Activated CD4-positive, alpha-beta T cell treated with anti-CD3 and anti-CD28 coated beads for 36 hours (primary cell): ENCODE measurements at places on chromosomes 6 and 20. TPM values are rescaled to one million over a fixed set of nuclear protein-coding genes. Genes with fewer than 3 reads are reported as not detected.

- no peak for DNase-seq
These were observed 1.1 kb upstream of the PRSS35 start for GRCh38 chr6:83511266-83511665.

DNA sequence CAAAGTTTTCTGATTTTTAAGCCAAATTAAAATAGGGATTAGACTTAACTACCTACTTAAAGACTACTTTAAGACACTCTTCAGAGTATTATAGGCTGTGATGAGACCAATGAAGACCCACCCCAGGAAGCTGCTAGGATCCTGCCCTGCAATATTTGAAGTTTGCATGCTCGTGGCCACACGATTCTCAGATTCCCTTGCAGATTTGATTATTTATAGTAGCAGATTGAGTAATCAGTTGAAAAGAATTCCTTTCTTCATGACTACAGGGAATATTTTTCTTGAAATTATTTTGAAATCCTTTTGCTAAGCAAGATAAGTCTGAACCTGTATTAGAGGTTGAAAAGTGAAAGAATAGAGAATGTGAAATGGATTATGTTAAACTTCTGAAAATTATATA, 122.3 kb downstream of the B3GAT2 start:
- no peak for DNase-seq

Gene FOXQ1
- total RNA-seq, result not detected

- DNase-seq, result no peak
These were observed 4.6 kb upstream of the PPP1R16B start for GRCh38 chr20:38800882-38801281.

DNA sequence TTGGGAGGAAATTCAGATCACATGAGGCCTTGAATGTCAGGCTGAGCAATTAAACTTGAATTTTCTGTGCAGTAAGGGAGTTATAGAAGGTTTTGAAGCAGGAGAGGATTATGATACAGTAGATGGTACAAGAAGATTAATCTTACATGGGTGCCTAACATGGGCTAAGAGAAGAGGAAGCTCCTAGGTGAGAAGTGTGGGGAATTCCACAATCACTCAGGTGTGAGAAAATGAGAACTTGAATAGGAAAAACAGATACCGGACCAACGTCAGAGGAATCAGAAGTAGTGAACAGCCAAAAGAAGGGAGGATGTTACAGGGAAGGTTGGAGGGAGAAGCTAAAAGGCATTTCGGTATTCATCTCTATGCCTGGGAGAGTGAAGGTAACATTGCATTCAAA, 250.7 kb upstream of the SLC35B3 start:
- no peak for DNase-seq

Gene ADGRF5
- total RNA-seq, result not detected

GRCh38 chr20:41314386-41314785, 3.1 kb downstream of the ZHX3 start:
- DNase-seq, result no peak

DNA sequence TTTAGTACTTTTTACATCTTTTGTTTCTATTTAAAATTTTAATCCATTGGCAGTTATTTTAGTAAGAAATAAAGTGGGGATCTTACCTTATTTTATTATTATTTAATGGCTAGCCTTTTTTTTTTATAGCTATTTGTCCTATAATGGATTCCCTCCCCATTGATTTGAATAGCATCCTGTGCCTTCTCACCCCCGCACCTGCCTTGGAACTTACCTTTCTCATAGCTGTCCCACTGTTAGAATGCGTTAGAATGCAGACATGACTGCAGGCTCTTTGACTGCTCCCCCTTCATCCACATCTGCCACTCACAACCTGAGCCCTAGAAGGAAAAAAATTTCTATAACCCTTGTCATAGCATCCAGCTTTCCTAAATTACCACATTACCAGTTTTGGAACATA, 9.1 kb downstream of the PKIB start:
- DNase-seq, result no peak

- peak; percentile 3 for DNase-seq
These were observed 84.2 kb upstream of the BHLHE23 start for GRCh38 chr20:63090682-63091571.

DNA sequence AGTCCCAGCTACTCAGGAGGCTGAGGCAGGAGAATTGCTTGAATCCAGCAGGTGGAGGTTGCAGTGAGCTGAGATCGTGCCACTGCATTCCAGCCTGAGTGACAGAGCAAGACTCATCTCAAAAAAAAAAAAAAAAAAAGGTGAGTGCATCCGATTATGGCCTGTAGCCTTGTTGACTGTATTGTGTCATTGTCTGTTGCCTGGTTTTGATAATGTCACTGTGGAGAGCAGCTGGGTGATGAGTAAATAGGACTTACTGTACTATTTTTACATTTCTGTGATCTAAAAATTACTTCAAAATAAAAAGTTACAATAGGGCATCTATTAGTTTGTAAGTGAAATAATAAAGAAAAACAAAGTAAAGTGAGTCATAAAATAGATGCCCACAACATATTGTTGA, 134.1 kb upstream of the SALL4 start:
- no peak for DNase-seq

- DNase-seq, result peak; percentile 69
These were observed 435 bp downstream of the CENPB start for GRCh38 chr20:3786126-3786484.

DNA sequence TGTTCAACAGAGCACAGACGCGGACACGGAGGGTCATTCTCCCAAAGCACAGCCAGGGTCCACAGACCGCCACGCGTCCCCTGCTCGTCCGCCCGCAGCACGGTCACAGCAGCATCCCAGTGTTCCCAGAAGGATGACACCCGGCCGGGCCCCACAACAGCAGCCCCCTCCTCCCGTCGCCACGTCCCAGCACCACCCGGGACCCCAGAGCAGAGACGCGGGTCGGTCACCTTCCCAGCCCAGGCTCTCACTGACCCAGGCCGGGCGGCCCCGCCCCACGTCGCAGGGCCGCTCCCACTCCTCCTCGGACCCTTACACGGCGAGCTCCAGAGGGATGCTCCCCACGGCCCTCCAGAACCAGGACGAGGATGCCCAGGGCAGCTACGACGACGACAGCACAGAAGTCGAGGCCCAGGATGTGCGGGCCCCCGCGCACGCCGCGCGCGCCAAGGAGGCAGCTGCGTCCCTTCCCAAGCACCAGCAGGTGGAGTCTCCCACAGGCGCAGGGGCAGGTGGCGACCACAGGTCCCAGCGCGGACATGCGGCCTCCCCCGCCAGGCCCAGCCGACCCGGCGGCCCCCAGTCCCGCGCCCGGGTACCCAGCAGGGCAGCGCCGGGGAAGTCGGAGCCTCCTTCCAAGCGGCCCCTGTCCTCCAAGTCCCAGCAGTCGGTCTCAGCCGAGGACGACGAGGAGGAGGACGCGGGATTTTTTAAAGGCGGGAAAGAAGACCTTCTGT, 64.3 kb downstream of the FNDC1 start:
- DNase-seq, result no peak

GRCh38 chr6:170450916-170451761, 102.0 kb downstream of the PSMB1 start:
- DNase-seq, result no peak

DNA sequence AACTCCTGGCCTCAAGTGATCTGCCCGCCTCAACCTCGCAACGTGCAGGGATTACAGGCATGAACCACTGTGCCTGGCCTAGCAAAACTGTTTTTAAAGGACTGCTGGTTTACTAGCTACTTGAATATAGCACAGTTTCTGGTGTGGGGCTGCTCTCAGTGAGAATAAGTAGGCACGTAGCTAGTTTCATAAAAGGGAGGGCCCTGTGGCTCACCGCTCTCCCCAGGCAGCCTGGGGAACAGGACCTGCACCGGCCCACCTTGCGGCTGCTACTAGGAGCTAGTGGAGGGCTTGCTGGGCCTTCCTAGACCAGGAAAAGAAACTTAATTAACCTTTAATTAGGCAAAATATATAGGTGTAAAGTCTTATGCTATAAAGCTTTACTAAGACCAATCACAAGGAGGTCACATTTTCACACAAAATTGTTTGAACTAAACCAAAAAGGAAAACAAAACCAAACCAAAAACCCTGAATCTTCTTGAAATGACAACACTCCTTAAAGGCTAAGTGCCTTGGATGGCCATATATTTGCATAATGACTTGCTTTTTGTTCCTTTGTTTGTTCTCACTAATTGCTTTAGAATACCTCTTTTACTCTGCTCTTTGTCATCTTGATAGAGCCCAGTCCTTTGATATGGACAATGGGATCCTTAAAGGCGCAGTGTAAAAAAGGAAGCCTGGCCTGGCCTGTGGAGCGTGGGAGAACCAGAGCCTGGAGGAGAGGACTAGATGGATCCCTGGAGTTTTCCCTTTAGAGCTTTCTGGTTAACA, 69.5 kb upstream of the SAMD5 start:
- no peak for DNase-seq

Gene SOBP
- total RNA-seq, result 0.23 TPM

- no peak for DNase-seq
These were observed 68.5 kb downstream of the THEMIS start for GRCh38 chr6:127832381-127832780.

- no peak for DNase-seq
These were observed 70.5 kb upstream of the THEMIS start for GRCh38 chr6:127971386-127971785.

Gene SMLR1
- total RNA-seq, result not detected

Gene TNFAIP3
- 284 TPM for total RNA-seq

GRCh38 chr20:7859356-7859802, 80.9 kb downstream of the HAO1 start:
- peak; percentile 27 for DNase-seq

DNA sequence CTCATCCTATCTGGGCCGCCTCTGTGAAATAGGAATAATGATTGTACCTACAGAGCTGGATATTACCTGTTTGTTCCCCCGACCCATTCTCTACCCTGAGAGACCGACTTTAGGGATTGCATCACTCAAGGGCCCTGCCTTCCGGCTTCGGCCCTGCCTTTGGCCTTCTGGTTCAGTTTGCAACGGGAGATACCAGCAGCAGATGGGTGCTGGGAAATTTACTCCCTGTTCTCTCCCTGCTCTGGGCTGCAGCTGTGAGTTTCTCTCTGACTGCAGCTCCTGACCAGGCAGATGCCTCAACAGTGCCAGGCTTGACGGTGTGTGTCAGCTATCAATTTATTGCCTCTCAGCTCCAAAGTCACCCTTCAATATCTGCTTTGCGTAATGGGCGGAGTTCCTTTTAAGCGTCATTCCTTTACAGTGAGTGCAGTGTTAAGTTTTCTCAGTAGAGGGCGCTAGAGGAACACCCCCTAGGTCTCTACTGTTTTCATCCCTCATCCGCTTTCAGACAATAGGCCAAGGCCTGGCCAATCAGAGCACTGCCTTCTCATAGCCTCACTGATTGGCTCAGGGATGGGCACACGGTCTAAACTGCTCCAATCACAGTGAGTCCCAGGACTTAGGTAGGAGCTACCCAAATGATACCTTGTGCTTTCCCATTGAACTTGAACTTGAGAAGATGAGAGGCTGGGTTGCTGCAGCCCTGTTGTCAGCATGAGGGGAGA, 30.0 kb downstream of the KCNG1 start:
- DNase-seq, result peak; percentile 78

- DNase-seq, result peak; percentile 92
These were observed 186.7 kb downstream of the GJA10 start for GRCh38 chr6:90080876-90081481.

Gene NKX2-4
- not detected for total RNA-seq

Gene PHF3
- total RNA-seq, result 50.5 TPM

DNA sequence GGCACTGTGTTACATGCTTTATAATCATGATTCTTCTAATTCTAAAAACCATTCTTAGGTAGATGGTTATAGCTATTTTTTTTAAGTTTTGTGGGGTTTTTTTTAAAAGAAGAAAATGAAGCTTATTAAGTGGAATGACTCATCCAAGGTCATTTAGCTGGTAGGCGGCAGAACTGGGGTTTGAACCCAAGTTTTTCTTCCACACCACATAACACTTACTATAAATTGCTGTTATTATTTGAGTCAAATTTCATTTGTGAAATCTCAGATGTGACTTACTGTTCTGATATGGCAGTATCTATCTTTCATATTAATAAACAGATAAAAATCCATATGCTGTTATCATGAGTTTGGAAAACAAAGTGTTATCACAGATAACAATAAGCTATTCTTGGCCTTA, 10.4 kb upstream of the COL10A1 start:
- no peak for DNase-seq

DNA sequence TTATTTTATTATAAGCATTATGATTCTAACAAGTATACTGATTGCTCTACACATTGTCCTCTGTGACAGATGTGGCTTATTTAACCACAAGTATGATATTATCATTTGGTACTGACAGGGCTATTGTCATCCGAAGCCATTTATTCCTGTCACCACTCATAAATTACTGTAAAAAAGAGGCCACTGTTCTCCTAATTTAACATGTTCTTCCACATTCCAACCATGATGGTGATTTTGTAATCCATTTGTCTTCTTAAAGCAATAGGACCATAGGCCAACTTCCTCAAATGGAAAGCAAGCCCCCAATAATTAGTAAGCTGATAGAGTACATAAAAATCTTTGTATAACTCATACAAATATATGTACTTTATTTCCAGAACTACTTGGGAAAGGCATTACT, 50.6 kb downstream of the FUT9 start:
- DNase-seq, result no peak

- DNase-seq, result no peak
These were observed 280.1 kb upstream of the RGS17 start for GRCh38 chr6:153411070-153411648.

DNA sequence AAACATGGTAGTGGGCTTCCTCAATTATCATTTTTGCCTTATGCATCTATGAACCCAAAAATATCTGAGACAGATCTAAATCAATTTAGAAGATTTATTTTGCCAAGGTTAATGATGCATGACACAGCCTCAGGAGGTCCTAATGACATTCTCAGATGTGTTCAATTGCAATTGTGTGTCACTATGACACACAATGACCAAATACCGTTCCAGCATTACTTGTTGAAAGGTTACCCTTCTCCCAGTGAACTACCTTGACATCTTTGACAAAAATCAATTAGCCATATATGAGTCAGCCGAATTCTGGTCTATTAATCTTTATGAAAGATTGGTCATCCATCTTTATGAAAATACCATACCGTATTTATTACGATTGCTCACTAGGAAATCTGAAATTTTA, 592.5 kb upstream of the GJE1 start:
- no peak for DNase-seq

Gene KIAA0408
- total RNA-seq, result 2.6 TPM

DNA sequence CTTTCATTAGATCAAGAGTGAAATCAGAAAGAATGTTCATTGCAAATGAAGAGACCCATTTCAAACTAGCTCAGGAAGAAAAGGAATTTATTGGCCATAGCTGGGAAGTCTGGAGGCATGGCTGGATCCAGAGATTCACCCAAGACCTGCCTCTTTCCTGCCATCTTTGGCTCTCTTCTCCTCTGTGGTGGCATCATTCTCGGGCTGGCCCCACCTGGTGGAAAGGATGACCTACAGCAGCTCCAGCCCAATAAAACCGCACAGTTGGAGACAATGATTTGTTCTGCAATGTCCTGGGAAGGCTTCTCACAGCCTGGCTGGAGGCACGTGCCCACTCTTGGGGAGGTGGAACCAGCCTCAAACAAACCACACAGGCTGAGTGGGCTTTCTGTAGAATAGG, 18.1 kb upstream of the FERMT1 start:
- DNase-seq, result peak; percentile 25

Gene PAQR8
- total RNA-seq, result 9.1 TPM

GRCh38 chr20:3276680-3277015, 37.7 kb upstream of the SLC4A11 start:
- no peak for DNase-seq
